Activated B cell treated with CpG ODN at 0.5 μM for 24 hours (primary cell): ENCODE measurements at places on chromosomes 12 and 14.

DNA sequence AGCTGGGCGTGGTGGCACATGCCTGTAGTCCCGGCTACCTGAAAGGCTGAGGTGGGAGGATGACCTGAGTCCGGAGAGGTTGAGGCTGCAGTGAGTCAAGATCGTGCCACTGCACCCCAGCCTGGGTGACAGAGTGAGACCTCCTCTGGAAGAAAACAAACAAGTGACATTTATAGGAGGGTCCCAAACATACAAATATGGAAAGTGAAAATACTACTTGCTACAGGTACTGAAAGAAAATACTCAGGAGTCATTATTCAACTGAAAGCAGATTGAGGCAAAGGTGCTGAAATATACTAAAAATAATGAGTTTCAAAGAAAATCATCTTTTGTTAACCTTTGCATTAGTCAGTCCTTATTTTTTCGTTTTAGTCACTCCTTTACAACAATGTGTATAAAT, 53.5 kb downstream of the ETV6 start:
- DNase-seq, result no peak

GRCh38 chr12:3273409-3273853, 196.3 kb downstream of the TSPAN9 start:
- no peak for DNase-seq

DNA sequence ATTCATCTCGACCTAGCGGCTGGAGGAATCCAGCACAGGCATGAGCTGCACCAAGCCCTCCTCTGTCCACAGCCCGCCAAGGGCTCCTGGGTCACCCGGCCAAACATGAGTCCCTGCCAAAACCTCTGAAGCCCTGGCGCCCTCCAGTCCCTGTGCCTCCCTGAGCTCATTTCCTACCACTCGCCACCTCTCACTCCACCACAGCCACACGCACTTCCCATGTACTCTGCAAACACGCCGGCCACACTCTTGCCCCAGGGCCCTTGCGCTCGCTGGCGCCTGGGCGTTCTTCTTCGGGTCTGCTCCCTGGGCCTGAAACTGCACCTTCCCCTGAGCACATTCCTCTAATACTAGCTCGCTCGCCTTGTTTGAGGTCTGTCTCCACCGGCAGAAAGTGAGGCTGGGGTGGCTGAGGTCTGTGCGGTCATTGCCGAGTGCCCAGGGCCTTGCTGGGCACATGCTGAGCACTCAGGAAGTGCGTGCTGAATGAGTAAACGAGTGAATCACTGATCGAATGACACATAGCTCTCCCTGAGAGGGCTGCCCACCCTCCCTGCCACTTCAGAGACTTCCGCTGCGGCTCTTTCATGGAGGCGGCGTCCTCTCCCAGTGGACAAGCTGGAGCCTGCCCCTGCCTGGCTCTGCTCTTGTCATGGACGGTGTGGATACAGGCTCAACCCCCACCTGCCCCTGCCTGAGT, 33.7 kb upstream of the DLK1 start:
- no peak for DNase-seq

DNA sequence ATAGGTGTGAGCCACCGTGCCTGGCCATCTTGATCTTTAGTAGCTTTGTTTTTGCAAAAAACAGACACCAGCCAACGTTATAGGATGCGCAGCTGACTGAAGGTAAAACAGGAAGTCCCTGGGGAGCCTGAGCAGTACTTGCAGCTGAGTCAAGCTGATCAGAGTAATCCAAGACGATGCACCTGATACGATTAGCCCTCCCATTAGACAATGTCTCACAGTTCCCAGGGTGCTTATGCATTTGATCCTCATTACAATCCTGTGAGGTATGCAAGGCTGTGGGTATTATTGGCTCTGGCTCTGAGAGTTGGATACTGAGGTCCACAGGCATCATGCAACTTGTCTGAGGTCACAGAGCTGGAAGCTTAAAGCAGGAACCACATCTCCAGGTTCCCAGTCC, 8.1 kb downstream of the KRT18 start:
- DNase-seq, result no peak

DNA sequence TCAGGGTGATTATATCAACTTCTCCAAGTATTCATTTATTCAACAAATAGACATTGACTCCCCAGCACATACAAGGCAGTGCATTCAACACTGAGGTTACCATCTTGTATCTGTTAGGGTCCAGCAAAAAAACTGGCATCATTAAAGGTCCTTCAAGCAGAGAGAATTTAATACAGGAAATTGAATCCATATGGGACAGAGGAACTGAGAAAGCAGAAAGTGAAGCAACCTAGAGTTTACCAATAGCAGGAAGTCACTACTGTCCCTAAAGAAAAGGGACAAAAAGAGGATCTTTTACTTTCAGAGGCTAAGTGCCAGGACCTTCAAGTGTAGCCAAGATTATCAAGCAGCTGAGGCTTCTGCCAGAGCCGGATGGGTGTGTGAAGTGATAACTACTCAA, 237.8 kb upstream of the TBX3 start:
- no peak for DNase-seq

GRCh38 chr12:5648692-5649359, 216.9 kb downstream of the NTF3 start:
- DNase-seq, result no peak

- DNase-seq, result no peak
Observed at GRCh38 chr12:16155938-16156337, 121.5 kb downstream of the SLC15A5 start.

DNA sequence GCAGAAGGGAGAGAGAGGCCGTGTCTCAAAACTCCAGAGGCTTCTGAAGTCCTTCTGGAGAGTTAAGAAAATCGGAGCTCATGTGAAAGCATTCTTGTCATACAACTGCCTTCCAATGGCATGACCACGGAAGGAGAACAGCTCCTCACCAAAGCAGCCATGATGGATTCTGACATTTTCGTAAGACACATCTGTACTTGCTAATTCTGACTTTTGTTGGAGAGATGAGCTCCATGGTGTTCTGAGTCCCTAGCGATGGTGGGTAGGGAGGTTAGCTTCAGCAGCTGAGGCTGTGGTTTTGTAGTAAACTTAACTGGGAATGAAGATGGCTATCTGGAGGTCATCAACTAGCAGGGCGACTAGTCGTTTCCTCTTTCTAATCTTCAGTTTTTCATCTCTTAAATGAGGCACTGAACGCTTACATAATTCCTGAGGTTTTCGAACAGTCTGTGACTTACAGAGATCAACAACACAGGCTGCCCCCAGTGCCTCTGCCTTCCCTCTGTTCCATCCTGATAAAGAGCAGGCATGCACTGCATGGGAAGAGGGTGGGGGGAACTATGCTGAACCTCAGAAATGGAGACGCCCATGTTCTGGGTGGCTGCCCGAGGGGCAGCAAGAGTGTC, 28.6 kb upstream of the DICER1 start:
- DNase-seq, result no peak

DNA sequence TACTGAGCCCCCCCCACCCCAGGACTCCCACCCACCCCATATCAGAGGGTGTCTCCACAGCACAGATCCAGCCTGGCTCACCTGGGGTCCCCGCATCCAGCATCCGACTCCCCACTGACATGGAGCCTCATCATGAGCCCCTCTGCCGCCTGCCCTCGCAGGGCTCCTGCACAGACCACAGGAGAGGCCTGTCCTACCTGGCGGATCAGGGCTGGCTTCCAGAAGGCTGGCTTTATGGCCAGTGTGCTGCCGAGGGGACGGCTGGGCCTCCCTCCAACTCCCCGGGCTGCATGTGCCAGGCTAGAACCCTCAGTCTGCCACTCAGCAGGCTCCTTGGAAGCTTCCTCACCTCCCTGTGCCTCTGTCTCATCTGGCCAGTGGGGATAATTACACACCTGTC, 119.0 kb downstream of the RFLNA start:
- DNase-seq, result no peak

- no peak for DNase-seq
Observed at GRCh38 chr14:94643316-94644101, 31.3 kb downstream of the SERPINA3 start.

DNA sequence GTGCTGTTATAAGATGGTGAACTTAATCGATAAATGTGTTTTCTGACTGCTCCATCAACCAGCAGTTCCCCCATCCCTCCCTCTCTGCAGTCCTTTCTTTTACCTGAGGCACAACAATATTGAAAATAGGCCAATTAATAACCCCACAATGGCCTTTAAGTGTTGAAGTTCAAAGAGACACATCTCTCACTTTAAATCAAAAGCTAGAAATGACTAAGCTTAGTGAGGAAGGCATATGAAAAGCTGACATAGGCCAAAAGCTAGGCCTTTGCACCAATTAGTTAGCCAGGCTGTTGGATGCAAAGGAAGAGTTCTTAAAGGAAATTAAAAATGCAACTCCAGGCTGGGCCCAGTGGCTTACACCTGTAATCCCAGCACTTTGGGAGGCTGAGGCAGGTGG, 43.7 kb downstream of the SAV1 start:
- no peak for DNase-seq

- no peak for DNase-seq
Observed at GRCh38 chr12:78060186-78060585, 229.5 kb downstream of the NAV3 start.

DNA sequence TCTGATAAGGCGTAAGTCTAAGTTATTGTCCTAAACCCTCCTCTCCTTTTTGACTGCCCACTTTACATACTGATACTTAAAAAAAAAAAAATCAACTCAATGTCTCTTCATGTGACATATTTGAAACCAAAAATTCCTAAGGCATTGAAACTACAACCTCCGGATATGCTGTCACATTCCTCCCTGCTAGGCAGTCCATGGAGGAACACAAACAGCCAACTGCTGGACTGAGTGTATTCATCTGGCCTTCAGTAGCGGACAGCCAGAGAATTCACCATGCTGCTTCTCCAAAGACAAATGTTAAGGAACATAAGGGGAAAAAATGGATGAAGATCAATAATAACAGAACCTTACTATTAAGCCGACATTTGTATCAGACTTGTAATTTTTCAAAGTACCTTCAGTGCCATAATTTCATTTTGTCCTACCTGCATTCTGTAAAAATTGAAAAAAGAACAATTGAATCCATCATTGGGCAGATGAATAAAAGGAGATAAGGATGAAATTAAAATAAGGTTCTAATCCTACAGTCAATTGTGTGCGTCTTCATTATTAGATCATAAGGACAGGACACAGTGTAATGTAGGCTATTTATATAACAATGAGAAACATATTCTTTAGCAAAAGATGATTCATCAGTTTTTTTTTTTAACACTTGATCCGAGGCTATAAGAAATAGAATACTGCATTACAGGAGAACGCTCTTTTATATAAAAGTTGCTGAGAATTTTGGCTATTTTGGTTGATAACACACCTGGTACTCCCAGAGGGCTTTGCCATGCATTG, 12.2 kb downstream of the RERG start:
- no peak for DNase-seq

DNA sequence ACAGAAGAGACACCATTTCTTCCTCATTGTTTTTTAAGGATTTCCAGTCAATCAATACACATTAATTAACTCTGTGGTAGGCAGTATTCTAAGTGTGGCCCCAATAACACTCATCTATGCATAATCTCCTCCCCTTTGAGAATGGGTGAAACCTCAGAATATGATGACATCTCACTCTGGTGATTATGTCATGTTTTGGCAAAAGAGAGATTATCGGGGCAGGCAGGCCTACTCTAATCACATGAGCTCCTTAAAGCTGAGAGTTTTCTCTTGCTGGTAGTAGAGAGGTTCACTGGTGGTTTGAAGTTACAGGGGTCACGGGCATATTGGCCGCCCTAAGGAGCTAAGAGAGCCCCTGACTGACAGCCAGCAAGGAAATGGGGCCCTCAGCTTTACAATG, 7.1 kb upstream of the LGMN start:
- no peak for DNase-seq
